Parietal lobe (tissue), 2 donors: ENCODE measurements at places on chromosomes 4 and X. TPM values are rescaled to one million over a fixed set of nuclear protein-coding genes. Genes with fewer than 3 reads are reported as not detected.

Gene ODAPH
- total RNA-seq: not detected

Gene COL25A1
- total RNA-seq: 16.9 TPM

Gene TMEM31
- total RNA-seq: not detected

Gene DCLK2
- 203 TPM for total RNA-seq

Gene PCDH10
- total RNA-seq: 45.4 TPM

Gene SSX2
- total RNA-seq: not detected

Gene VGLL1
- total RNA-seq: not detected

Gene EGFL6
- 0.31 TPM for total RNA-seq

Gene BEND2
- under 0.01 TPM for total RNA-seq

Gene TRIML1
- not detected for total RNA-seq

Gene GAB1
- 38.5 TPM for total RNA-seq

Gene GPRIN3
- total RNA-seq: 35.1 TPM

Gene NKX3-2
- not detected for total RNA-seq

Gene CLDN22
- not detected for total RNA-seq

Gene MAD2L1
- total RNA-seq: 9.4 TPM

Gene PAGE3
- total RNA-seq: not detected

Gene TCEAL7
- total RNA-seq: 41.0 TPM

Gene RIBC1
- 0.63 TPM for total RNA-seq
